ENCODE measurements at places on chromosomes 2 and 18. TPM values are rescaled to one million over a fixed set of nuclear protein-coding genes. Genes with fewer than 3 reads are reported as not detected.
A peak's percentile ranks its signal among the peaks of the same experiment; 100 is the strongest.

GRCh38 chr18:64287926-64288325 is 139.0 kb upstream of the LINC00305 start:
- DNase-seq: no peak

DNA sequence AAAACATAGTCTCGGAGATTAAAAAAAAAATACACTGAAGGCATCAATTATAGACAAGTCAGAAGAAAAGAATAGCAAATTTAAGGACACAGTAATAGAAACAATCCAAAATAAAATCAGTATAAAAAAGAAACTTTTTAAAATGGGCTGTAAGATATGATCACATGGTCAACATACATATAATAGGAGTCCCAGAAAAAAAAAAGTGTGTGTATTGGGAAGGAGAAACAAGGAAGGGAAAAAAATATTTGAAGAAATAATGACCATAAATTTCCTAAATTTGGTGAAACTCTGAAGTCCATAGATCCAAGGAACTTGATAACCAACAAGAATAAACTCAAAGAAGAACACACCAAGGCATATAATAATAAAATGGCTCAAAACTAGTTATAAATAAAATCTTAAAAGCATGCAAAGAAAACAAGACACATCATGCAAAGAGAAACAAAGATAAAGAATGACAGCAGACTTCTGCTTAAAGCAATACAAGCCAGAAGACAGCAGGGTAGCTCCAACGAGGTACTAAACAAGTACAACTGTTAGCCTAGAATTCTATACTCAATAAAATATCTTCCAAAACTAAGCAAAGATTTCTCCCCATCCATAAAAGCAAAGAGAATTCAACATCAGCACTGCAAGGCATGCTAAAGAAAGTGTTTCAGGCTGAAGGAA is 115.1 kb downstream of the NBAS start:
- no peak for DNase-seq

RAB6C gene
- total RNA-seq: 3.3 TPM

DNA sequence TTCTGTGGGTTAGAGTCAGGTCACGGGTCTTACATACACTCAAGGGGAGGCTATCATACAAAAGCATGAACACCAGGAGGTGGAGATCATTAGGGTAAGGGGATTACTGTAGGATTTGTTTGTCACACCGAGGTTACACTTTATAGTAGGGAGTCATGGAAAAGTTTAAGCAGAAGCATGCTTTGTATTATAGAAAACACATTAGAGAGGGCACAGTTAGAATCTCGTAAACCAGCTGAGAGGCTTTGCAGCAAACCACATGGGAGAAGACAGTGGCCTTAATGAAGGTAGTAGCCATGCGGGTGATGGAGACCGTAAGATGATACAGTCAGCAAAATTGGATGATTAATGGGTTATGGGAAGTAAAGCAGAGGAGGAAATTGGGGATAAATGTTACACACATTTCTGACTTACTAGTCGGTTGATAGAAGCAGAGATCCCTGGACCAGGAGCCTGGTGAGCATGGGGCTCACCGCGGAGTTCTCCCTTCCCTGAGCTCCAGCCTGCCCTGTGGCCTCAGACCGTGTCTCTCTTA is 75.6 kb downstream of the MAPRE2 start:
- DNase-seq: no peak

- peak; percentile 83 for DNase-seq
Observed at GRCh38 chr2:84905181-84906107, at the start of gene TMSB10. TSS of gene TMSB10 (plus strand) at chr2:84905656.

APOB gene
- total RNA-seq: 0.35 TPM

- DNase-seq: no peak
Observed at GRCh38 chr2:230974096-230974913, 21.6 kb upstream of the SPATA3 start.

DNA sequence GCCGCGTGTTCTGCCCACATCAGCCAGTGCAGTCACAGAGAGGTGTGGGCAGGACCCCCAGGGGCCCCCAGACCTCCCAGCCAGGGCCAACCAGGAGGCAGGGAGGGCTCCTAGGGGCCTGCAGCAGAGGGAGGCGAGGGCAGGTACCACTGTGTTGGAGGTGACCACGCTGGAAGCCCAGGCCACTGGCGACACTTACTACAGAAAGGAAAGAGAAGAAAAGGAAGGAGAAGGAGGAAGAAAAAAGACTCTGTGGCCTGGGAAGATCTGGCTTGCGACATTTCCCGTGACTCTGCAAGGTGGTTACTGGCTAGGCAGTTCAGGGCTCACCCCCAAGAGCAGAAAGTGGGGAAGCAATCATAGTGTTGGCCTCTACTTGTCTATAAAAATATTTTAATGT is 98.1 kb upstream of the BCL2L11 start:
- no peak for DNase-seq

GALR1 gene
- 1.8 TPM for total RNA-seq

DNA sequence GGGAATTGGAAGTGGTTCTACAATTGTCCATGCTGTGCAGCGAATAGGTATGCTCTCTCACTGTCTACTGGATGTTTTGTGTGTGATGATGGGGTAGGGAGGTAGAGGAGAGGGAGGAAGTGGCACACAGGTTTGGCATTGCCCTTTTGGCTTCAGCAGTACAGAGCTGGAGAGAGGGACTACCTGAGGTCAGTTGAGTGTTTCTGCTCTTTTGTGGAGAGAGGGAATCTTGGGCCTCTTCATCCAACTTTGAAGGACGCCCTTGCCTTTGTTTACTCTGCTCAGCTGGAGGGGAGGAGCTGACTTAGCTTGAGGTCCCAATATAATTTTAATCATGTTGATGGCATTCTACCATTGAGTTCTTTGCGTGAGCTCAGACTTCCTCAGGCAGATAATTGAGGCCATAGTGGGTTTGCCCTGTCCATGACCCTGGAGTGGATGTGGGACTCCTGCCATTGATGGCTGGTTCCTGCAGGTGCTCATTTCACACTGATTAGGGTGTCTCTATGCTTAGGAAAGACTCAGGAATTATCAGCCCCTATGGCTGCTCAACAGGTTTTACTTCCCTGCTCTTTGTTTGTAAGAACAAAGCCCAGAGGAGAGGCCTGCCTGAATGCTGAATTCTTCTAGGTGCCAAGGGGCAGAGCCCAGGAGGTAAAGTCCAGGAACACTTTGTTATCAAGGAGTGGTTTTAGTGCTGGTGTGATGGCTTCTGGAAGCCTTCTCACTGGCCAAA is 7.2 kb downstream of the RPIA start:
- no peak for DNase-seq

UGT1A4 gene
- total RNA-seq: not detected

GRCh38 chr2:236214376-236214995 is 46.3 kb upstream of the GBX2 start:
- no peak for DNase-seq

RIT2 gene
- 30.9 TPM for total RNA-seq

All from dorsolateral prefrontal cortex (tissue), 122 donors.